Stimulated activated CD4-positive, alpha-beta T cell treated with anti-CD3 and anti-CD28 coated beads, Interleukin-12 subunit alpha, Interleukin-12 subunit beta, amount 100 ng/mL, for 24 hours (primary cell): ENCODE measurements at places on chromosomes 2 and 18.

DNA sequence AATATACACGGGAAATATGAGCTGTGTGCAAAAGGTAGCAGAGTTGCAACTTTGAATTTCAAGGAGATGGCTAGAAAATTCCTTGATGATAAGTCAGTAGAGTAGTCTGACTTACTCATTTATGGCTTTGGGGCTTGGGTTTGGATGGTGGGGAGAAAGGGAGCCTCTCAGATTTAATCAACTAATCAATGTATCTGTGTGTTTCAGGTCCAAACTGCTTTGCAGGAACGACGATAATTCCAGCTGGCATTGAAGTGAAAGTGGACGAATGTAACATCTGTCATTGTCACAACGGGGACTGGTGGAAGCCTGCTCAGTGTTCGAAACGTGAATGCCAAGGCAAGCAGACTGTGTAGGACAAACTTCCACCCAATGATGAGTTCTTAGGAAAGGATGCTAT is 164.6 kb downstream of the VWC2L start:
- no peak for DNase-seq

GRCh38 chr2:112839407-112840067 is 3.0 kb upstream of the IL1B start:
- no peak for DNase-seq

DNA sequence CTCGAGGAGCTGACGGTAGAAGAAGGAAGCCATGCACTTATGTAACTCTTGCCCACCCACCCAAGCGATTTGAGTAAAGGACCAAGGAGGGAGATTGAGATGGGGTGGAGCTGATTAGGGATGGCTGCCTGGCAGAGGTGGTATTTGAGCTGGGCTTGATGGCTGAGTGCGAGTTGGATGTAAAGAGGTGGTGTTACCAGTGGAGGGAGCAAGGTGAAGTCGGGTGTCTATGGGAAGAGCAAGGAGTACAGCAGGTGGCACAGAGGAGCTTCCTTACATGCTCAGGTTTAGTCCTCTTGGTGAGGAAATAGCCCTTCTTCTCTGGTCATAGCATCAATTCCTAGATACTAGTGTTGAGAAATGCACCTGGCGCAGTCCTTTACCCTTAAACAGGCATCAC is 294.2 kb upstream of the SKOR2 start:
- no peak for DNase-seq

DNA sequence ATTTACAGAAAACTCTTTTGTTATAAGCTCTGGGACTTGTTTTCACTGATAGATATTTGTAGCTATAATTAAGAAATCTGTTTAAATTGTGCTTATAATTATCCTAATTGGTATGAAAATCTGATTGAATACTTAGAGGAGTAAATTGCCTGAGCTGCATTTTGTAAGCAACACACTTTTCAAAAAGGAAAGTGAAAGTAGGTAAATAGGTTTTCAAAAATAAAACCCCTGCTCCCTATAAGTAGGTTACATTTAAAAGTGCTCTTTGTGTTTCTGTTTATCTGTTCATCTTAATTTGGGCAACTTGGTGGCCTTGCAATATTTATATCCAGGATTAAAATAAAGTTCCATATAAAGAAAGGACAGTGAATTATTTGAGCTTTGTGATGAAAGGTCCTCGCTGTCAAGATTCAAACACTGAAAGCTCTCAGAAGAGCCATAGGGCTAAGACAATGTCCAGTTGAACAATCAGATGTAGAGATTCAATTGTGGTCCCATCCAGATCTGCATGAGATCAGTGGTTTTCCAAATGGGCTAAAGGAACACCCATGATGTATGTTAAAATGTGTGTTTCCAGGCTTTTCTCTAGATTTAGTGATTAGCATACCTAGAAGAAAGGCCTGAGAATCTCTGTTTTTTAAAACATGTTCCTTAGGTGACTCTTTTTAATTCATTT is 371.6 kb downstream of the RPRM start:
- no peak for DNase-seq

DNA sequence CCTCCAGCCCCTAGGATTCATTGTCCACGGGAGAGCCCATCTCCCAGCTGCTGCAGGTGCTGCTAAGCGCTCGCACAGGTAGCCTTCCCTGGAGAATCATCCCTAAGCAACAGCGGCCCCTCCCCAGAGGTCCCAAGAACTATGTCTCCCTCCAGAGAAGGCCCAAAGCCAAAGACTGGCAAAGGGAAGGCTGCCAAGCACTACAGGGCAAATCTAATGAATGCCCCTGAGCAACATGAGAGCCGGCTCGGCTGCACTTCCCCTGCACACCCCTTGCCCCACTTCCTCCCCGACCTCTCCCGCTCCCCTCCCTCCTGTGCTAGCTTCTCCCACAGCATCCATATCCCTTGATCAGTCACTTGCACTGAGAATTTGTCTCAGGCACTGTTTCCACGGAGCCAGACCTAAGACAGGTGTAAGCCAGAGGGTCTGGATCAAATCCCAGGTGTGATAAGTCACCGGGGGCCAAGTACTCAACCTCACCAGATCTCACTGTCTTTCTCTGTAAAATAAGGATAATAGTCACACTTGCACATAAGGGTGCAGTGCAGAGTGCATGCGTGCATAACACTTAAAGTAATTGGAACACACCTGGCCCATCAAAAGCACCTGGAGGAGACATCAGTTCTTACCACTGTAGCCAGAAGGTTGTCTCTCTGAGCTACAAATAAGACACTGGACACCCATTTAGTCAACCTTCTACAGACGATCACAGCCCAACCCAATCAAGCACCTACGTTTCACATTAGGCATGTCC is 20.1 kb upstream of the COL6A3 start:
- DNase-seq, result no peak

DNA sequence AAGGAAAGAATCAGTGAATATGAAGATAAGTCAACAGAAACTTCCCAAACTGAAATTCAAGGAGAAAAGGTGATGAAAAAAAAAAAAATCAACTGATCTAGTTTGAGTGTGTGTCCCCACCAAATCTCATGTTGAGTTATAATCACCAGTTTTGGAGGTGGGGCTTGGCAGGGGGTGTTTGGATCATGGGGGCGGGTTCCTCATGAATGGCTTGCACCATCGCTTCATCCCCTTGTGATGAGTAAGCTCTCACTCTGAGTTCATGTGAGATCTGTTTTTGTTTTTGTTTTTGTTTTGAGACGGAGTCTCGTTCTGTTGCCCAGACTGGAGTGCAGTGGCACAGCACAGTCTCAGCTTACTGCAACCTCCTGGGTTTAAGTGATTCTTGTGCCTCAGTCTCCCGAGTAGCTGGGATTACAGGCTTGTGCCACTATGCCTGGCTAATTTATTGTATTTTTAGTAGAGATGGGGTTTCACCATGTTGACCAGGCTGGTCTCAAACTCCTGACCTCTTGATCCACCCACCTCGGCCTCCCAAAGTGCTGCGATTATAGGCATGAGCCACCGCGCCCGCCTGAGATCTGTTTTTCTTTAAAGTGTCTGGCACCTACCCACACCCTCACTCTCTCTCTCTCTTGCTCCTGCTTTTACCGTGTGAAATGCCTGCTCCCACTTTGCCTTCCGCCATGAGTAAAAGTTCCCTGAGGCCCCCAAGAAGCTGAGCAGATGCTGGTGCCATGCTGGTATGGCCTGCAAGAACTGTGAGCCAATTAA is 4.0 kb upstream of the SLC66A2 start:
- DNase-seq, result no peak

GRCh38 chr18:58091099-58091611 is 47.1 kb downstream of the NEDD4L start:
- DNase-seq, result no peak

GRCh38 chr2:26581991-26582842 is 58.9 kb downstream of the CIB4 start:
- DNase-seq, result no peak

- DNase-seq, result no peak
Measured at GRCh38 chr2:12270876-12271588, 445.7 kb upstream of the TRIB2 start.

DNA sequence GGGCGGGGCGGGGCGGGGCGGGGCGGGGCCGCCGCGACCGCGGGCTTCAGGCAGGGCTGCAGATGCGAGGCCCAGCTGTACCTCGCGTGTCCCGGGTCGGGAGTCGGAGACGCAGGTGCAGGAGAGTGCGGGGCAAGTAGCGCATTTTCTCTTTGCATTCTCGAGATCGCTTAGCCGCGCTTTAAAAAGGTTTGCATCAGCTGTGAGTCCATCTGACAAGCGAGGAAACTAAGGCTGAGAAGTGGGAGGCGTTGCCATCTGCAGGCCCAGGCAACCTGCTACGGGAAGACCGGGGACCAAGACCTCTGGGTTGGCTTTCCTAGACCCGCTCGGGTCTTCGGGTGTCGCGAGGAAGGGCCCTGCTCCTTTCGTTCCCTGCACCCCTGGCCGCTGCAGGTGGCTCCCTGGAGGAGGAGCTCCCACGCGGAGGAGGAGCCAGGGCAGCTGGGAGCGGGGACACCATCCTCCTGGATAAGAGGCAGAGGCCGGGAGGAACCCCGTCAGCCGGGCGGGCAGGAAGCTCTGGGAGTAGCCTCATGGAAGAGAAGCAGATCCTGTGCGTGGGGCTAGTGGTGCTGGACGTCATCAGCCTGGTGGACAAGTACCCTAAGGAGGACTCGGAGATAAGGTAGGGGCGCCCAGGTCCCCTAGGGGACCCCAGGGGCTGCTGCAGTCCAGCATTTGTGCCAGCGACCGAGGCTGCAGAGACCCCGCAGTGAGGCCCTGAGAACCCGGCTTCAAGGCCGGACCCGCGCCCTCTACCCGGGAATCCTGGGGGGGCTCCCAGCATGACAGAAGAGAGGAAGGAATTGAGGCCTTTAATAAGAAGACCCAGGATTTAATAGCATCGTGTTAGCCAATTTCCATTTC is at the start of gene KHK:
TSS of gene KHK (plus strand) at position 49 of the 870 bp plus-strand sequence. CDS start at position 537, 488 bp downstream.
- DNase-seq, result peak; percentile 24

DNA sequence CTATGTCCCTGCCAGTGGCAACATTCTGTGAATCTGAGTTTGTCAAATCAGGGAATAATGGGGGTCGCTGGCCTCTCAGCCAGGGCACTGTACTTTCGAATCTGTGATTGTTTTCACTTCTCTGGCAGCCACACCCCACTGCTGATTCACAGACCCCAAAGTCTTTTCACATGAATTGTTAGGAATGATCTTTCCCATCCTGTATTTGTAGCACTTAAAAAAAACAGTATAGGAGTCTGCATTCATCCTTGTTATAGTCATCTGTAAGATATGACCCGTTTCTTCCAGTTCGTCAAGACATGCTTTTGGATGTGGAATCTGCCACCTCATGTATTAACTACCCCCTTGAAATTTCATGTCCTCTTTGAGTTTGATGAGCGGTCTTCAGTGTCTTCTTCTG is 928 bp downstream of the NAGK start:
- no peak for DNase-seq
